CD4-positive, alpha-beta T cell treated with Interferon gamma for 1 hour (primary cell): ENCODE measurements at places on chromosomes 3 and 15.

- peak; percentile 79 for DNase-seq
Measured at GRCh38 chr3:52062505-52062904, 6.1 kb upstream of the DUSP7 start.

DNA sequence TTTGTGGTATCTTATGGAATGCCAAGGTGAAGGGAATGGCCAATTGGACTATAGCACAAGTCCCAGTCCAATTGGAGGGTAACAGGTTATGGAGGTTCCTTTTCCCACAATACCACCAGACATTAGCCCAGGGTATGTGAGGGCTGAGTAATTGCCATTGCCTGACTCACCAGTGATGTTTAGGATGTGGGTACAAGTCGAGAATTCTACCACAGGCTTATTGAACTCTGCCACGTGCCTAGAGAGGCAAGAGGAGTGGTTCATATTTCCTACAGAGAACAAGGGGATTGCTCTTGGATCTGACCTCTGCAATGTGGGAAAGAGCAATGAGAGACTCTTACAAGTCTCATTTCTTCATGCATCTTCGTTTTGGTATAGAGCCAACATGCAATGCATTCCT, 85.0 kb upstream of the XCR1 start:
- no peak for DNase-seq

GRCh38 chr15:101494251-101494796, 4.8 kb upstream of the PCSK6 start:
- DNase-seq, result no peak

DNA sequence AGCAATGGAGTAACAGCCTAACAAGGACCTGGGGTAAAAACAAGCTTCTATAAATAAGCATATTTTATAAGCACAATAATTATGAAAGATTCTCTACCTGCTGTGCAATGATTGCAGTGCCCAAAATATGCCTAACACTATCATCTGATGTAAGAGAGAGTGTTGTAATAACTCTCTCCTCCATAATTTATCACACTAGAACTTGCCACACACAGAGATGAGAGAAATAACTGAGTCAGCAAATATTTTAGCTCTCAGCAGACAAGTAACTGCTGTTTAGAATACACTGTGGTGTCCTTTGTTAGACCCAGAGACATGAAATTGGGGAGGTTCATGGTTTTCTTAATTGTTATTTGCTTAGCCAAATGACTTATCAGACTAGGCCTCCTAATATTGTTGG, 105.3 kb upstream of the ACP3 start:
- no peak for DNase-seq

- no peak for DNase-seq
Measured at GRCh38 chr3:60746695-60747416, 504.4 kb downstream of the FHIT start.

DNA sequence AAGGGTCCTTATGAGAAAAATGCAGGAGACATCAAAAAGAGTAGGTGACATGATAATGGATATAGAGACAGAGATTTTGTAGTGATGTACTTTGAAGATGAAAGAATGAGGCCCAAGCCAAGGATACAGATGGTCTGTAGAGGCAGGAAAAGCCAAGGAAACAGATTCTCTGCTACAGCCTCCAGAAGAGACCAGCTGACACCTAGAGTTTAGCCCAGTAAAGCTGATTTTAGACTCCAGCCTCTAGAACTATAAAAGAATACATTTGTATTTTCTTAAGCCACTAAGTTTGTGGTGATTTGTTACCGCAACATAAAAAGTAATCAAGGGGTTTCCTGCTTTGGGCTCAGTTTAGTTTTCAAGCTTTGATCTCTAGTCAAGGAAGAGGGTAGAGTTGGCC, 64.8 kb downstream of the STRIT1 start:
- no peak for DNase-seq

- no peak for DNase-seq
Measured at GRCh38 chr3:44455318-44455717, 22.2 kb downstream of the ZNF445 start.

- DNase-seq, result no peak
Measured at GRCh38 chr15:73763931-73764330, 10.8 kb upstream of the INSYN1 start.

GRCh38 chr15:55799291-55800212, 56.6 kb upstream of the PRTG start:
- DNase-seq, result no peak

GRCh38 chr3:37247398-37248114, 73.2 kb upstream of the LRRFIP2 start:
- DNase-seq, result no peak

- DNase-seq, result no peak
Measured at GRCh38 chr15:29685156-29686078, 136.9 kb downstream of the TJP1 start.

DNA sequence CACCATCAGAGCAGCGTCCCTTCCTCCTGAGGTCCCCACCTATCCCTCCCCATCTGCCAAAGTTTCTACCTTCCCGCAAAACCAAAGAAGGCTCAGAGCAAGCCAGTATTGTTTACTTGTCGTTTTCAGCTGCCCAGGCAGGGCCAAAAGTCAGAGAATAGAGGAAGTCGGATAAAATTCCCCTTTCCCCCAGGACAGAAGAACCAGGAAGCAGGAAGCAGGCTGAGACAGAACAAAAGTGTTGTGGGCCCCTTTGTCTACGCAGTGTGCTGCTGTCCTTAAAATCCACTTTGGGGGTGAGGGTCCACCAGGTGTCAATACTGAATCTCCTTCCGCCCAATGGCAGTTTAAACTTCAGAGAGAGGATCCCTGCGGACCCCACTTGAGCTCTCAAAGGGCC, 18.5 kb upstream of the RPL32 start:
- DNase-seq, result no peak

GRCh38 chr15:38438031-38438986, 15.6 kb upstream of the FAM98B start:
- no peak for DNase-seq

DNA sequence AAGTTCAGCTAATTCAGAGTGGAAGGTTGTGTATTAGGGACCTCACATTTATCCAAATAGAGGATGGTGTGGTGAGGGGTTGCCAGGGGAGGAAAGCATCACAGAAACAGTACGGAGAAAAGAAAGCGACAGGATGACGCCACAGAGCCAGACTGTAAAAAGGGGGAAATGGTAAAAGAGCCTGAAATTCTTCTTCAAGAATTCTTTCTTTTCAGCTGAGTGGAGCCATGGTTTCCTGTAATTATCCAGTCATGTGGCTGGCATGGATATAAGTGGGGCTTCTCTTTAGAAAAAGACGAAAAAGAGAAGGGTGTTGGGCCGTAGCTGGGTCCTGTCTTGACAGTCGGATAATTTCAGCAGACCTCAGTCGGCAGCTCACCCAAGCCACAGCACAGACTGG, 24.5 kb upstream of the PSMD6 start:
- no peak for DNase-seq

- DNase-seq, result no peak
Measured at GRCh38 chr3:127170814-127171213, 22.1 kb upstream of the PRR23E start.

GRCh38 chr15:36136049-36136448, 443.4 kb upstream of the CDIN1 start:
- DNase-seq, result no peak

- DNase-seq, result no peak
Measured at GRCh38 chr3:122943828-122944190, 83.8 kb downstream of the SEMA5B start.

- DNase-seq, result no peak
Measured at GRCh38 chr15:40959331-40960141, 6.3 kb downstream of the CHAC1 start.

DNA sequence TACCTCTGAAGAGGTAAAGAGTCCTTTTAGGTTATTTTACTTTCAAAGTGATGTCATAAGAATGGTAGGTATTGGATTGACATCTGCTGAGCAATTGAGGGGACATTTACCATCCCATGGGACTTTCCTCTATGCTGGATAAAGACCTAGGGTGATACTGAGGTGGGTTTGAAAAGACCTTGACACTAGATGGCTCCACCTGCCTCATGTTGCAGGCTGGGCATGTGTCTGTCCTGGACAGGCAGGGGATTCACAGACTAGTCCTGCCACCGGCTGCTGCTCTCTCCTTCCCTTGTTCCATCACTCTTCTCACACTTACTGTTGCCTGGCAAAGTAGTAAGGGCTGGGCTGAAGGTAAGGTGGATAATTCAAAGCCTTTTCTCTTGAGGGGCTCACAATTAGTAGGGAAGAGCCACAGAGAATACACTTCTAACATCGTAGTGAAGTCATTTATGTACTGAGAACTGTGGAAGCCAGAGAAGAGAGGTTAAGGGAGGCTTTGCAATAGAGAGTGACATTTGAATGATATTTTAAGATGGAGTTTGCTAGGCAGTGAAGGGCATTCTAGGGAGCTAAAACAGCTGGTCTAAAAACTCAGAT, 27.7 kb downstream of the TRAK1 start:
- no peak for DNase-seq

- DNase-seq, result no peak
Measured at GRCh38 chr3:126512026-126512425, 5.5 kb downstream of the UROC1 start.

DNA sequence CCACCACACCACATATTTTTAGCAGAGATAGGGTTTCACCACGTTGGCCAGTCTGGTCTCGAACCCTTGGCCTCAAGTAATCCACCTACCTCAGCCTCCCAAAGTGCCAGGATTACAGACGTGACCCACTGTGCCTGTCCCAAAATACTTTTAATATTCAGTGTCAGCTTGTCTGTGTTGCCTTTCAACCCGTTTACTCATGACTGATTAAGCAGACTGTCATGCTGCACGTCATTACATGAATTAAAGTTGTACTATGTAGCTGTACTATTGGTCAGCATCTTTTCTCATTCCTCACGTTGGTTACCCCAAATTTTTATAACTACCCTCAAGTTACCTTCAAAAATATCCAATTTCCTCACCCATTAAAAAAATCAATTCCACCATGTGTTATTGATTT, 48.7 kb upstream of the GADL1 start:
- no peak for DNase-seq
